G401 (cell line): ENCODE measurements at places on chromosomes 11 and 22. TPM values are rescaled to one million over a fixed set of nuclear protein-coding genes. Genes with fewer than 3 reads are reported as not detected.

DNA sequence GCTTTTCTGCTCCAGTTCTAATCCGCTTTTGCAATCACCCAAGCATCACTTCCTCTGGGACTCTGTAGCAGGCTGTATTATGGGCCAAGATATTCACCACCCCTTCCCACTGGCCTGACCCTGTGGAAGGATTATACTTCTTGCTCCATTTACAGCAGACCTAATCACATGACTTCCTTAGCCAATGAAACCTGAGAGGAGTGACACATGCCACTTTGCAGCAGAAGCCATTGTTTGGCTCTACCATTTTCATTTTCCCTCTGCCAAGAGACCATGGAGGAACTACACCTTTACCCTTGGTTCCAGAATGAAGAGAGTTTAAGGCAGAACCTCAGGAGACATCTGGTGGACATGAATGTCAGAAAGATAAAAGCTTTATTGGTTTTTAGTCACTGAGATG lies 134.9 kb upstream of the HSD17B12 start:
- no peak for DNase-seq

- DNase-seq, result peak; percentile 37
Observed at GRCh38 chr22:22431271-22432220, 77.0 kb downstream of the ZNF280B start.

Gene PARVA
- 6.6 and 9.9 TPM in 2 replicates for total RNA-seq

Gene ADM2
- total RNA-seq, result not detected in 2 replicates

Gene NXPE4
- not detected in 2 replicates for total RNA-seq

Gene KIAA1671
- total RNA-seq, result 9.6 and 9.8 TPM in 2 replicates

DNA sequence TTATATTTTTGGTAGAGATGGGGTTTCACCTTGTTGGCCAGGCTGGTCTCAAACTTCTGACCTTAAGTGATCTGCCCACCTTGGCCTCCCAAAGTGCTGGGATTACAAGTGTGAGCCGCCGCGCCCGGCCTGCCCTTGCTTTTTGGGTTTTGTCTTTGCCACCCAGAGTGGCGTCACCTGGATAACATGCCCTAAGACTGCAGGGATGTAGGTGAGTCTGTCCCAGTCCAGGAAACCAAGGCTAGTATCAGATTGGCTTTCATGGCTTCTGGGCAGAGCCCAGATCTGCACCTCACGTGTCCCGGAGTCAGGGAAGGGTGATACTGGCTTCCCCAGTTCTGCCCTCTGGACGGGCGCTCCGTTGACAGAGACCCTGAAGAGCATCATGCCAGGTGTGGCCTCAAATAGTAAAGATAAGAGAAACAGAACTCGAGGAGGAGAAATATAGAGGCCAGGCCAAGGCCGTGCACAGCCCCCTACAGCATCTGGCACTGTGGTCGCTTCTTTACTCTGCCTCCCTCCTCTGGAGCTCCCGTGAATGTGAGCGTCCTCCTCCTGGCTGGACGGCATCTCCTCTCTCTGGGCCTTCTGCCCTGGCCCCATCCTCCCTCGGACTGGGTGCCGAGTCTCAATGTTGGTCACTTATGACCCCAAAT lies 7.8 kb upstream of the APOBEC3B start:
- DNase-seq, result no peak

DNA sequence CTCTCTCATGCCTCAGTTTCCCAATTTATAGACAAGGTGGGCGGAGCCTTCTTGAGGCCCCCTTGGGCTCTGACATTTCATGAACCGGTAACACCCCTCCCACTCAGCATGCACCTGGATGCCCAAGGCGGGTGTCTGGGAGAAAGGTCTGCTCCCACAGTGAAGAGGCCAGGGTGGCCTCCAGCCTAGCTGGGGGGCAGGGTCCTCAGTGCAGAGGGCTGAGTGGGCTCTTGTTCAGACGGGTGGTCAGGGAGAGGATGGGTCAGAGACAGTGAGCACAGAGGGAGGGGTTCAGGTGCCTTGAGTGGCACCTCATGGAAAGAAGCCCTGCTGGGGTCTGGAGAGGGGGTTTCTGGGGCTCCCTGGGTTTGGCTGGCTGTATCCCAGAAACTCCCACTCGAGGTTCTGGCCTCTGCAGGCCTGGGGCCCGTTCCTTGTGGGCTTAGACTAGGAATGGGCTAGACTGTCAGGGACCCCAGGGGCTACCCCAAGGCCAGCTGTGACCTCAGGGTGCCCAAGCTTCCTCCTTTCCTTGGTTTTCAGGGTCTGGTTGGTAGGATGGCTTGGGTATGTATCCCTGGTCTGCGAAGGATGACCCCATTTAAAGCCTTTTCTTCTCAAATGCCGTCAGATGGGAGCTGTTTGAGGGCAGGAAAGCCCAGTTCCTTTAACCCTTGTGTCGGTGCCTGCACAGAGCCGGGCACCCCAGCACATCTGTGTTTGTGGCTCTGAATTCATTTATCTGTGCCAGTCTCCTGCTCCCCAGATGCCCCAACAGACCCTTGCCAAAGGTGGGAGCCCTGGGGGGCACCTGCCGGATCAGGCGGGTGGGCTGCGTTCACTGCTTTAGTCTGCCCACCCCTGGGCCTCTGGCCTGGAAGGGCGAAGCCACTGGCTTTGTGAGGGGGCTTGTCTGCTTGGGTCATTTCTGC lies 1.2 kb downstream of the SYNGR1 start:
- DNase-seq, result no peak

Gene SYT8
- not detected in 2 replicates for total RNA-seq

DNA sequence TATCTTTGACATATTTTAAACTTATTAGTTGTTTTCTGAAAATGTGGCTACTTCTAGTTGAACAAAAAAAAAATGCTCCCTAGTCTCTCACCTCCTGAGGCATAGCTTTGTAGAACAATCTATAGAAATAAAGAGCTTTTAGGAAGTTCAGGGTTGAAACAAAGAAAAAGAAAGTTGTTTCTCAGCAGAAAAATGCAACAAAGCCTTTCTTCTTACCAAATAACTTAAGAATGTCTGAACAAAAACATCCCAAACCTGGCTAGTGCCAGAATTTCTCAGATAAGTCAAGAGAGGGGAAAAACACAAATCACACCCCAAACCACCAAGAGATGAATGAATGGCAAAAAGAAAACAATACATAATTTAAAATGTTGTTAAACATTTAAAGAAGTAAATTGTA lies 114.1 kb downstream of the MAML2 start:
- DNase-seq, result no peak

DNA sequence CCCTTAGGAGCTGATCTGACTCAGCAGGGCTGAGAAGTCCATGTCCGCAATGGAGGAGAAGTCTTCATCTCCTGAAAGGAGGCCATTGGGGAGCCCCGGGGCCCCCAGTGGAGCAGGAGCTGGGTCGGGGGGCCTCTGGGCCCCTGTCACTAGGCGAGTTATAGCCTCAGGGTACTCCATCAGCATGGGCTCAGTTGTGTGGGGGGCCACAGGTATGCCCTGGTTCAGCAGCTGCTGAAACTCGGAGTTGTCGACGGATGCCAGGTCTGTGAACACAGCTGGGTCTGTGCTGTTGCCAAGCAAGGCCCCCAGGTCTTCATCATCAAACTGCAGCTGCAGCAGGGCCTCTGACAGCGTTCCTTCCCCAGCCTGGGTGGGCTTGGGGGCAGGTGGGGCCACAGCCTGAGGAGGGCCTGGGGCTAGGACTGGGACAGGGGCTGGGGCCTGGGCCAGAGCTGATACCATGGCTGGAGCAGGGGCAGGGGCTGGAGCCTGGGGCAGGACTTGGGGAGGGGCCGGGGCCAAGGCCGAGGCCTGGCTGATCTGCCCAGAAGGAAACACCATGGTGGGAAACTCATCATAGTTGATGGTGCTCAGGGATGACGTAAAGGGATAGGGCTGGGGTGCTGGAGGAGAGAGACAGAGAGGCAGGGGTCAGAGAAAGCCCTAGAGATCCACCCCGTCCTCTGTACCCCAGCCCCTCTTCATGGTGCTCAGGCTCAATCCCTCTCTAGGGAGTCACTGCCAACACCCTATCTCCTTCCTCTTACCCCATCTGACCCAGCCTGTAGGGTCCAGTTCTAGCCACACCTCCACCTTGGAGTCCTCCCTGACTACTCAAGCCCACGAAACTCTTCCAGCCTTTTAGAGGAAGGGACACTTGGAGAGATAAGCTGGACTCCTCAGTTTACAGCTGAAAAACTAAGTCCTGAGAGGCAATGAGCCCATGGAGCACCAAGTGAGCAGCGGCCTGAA lies 8.1 kb downstream of the RELA start:
- DNase-seq, result no peak

Gene GAL
- total RNA-seq, result not detected in 2 replicates

DNA sequence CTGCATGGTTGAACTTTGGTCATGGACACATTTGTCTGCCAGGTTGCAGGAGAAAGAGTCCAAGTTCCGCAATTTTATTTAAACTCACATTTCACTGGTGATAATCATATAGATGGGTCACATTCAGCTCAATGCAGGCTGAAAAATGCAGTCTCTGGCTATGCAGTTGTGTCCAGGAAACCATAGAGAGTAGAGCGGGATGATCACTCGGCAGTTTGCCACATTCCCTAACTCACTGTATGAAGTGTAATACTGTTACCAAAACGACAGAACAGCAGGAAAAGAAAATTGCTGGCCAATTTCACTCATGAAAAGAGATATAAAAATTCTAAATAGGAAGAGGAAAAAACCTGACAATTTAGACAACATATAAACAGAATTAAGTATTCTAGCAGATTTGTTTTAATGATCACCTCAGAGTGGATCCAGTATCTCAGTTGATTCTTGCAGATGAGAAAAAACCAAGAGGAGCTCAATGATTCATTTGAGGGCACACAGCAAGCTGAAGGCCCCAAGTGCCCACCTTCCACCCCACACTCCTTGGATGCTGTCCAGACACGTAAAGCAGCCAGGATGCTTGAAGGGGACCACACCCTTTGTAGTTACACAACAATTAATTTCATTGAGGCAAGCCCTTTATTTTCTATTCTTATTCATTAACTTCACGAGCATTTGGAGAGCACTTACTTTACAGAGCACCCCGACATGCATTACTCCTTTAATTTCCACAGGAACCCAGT lies 422.3 kb downstream of the SOX6 start:
- DNase-seq, result no peak

DNA sequence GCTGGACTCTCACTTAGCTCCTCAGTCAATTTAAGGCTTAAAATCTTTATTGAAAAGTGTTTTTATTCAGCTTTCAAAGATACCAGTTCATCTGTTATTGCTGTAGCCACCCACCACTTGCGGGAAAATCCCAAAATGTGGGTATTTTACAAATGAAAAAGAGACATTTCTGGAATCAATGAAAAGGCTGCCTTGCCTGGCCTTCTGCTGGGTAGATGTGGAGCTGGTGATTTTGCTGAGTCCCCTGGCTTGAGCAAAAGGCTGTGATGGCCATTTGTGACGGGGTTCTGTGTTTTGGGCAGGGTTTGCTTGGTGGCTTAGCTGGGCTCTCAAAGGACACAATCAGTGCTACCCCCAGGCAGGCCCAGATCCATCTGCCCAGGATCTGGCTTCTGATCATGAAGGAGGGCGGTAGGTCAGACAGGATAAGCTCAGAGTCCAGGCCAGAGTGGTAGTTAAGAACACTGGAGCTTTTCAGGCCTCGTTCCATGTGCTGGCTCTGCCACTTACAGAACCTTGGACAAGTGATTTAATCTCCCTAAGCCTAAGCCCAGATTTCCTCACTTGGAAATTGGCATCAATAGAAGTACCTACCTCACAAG lies 36.1 kb downstream of the UBASH3B start:
- peak; percentile 74 for DNase-seq

DNA sequence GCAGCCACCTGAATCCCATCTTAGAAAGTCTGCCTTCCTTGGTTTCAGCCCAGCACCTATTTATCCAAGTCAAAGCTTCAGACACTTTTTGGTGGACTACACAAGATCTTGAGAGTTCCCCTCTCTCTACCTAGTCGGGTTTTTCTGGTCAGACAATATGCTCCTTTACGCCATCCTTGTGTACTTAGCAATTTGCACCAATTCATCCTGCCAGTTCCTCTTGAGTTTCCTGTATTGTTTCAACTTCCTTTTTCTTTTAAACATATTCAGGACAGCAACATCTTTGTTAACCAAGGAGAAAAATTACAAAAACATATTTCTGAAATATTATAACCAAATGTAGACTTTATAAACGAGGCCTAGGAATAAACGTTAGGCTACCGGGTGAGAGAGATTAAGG lies 368.2 kb upstream of the CADM1 start:
- no peak for DNase-seq

- DNase-seq, result no peak
Observed at GRCh38 chr11:126639692-126640091, 284.2 kb downstream of the ST3GAL4 start.

- peak; percentile 66 for DNase-seq
Observed at GRCh38 chr11:94897330-94897768, 76.0 kb downstream of the CWC15 start.

DNA sequence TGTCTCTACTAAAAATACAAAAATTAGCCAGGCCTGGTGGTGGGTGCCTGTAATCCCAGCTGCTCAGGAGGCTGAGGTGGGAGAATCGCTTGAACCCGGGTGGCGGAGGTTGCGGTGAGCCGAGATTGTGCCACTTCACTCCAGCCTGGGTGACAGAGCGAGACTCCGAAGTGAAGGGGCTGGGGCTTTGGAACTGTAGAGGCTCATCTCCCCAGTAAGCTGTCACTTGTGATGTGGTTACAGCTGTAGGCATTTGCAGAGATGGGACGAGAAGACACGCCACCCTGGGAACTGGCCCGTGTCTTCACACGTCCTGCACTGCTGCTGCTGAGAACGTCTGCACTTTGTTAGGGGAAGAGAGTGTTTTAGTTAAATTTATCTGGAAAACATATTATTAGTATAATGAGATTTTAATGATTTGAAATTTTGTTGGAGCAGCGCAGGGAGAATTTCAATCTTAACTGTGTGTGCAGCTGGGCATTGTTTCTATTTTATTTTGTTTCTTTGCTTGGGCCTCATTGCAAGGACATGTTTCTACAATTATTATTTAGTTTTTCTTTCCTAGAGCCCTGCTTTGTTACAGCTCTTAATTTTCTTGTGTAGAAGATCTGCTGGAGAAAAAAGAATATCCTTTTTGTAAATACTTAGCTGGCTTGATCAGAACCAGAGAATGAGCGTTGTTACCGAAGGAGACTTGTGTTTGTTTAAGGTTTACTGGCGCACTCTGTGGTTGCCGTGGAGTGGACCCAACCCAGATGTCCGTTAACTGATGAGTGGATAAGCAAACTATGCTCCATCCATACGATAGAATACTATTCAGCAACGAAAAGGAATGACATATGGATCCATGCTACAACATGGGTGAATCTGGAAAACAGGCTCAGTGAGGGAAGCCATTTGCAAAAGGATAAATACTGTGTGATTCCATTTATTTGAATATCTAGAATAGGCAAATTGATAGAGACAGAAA lies 18.4 kb downstream of the PARVB start:
- no peak for DNase-seq

Gene OR52H1
- total RNA-seq, result not detected in 2 replicates

DNA sequence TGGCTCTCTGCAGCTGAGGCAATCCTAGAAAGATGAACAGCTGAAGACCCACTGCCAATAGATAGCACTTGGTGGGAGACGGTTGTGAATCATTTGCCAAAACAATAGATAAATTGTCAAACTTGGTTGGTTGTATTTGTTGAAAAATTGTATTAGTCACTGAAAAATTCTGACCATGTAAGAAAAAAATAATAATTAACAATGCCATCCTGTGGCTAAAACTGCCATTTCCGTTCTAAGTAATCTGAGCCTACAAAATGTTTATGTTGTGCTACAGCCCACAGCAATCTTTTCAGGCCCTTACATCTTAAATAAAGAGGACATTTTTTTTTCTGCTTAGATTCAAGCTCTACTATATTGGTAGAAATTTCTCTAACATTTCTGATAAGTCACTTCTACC lies 103.2 kb upstream of the ANO3 start:
- DNase-seq, result no peak

Gene NCR3LG1
- total RNA-seq, result 1.5 and 1.8 TPM in 2 replicates

GRCh38 chr11:46673713-46674462 lies 26.5 kb downstream of the ARHGAP1 start:
- DNase-seq, result no peak

Gene BCL2L13
- total RNA-seq, result 58.6 and 63.1 TPM in 2 replicates

- DNase-seq, result peak; percentile 85
Observed at GRCh38 chr22:31313366-31314147, 21.3 kb upstream of the PIK3IP1 start.
